ENCODE measurements at places on chromosomes 3 and 15. TPM values are rescaled to one million over a fixed set of nuclear protein-coding genes. Genes with fewer than 3 reads are reported as not detected.

Gene EXOSC7
- total RNA-seq, result 24.0 TPM

Gene SPPL2A
- total RNA-seq, result 52.9 TPM

Gene MASP1
- not detected for total RNA-seq

Gene STAB1
- not detected for total RNA-seq

Gene ANKUB1
- not detected for total RNA-seq

Gene SKOR1
- not detected for total RNA-seq

Gene GUCA1C
- not detected for total RNA-seq

DNA sequence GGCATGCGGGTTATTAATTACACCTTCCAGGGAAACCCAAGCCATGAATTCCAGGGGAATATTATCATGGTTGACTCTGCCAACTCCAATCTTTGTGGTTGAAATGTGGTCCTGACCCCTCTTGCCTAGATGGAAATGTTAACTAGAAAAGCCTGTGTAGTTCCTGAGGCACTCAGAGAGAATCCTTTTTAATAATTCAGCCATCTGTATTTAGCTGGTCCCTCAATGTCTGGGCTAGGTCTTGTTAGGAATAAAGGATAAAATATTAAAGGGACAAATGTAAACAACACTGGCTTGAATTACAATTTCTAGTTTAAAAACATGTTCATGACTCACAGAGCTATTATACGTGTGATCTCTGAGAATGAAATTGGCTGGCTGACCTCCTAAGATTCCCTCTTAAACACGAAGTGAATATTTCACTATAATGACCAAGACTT is 435.2 kb upstream of the SUCLG2 start:
- peak; percentile 95 for DNase-seq

GRCh38 chr15:51193526-51193925 is 98.8 kb upstream of the TNFAIP8L3 start:
- no peak for DNase-seq

DNA sequence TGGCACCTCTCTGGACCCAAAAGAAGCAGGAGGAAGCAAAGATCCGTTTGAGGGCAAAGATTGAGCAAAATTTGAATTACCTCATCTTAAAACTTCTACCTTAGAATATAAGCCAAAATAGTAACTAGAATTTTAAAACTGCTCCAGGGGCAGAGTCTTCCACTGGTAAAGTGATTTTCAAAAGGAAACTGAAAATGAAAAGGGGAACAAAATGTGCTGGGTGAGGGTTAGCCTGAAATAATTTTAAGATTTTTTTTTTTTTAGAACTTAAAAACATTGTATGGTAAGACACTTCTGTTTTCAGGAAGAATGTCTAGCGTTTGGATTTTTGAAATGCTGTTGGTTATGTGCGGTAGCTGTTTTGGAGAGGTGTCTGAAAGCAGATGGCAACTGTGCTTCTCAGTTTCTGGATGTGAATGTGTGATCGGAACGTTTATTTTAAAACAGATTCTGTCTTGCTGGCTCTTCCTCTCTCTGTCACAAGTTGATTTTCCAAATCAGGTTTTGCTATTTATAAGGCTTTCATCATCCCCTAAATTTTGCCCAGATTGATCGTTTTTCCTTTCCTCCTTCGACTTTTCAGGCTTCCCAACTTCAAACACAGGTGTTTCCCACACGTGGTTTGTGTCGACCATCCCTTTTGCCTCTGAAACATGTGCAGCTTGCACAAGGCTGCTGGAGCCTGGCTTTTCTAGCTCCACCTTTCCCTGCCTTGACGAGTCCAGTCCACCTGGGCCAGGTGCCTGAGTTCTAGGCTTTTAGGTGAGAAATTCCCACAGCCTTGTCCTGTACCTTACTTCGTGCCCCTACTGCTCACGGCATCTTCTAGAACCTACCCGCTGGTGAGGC is 3.3 kb downstream of the LRRK1 start:
- DNase-seq, result no peak

DNA sequence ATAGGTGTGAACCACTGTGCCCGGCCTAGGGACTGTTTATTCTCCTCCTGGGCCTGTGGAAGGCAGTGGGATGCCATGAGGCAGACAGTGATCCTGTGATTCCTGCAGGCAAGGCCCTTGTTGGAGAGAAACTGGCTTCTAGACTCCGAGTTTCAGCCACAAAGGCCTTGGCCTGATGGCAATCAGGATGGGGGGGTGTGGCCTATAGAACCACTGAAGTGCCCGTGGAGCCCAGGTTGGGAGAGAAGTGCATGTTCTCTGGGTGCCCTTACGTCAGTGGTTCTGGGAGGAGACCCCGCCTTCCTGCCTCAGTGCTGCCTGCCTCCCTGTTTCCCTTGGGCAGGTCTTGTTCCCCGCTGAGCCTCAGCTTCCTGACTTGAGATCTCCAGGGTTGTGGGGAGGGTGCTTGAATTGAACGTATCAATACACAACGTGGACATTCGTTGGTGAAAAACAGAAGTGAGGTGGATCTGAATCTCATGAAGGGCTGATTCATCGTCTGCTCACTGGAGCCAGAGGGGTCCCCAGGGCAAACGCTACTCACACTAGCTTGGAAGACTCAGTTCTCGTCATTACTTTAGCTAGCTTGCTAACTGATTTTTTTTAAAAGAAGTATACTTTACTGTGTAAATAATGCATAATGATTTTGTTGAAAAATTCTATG is 31.8 kb downstream of the IRAK2 start:
- DNase-seq, result no peak

DNA sequence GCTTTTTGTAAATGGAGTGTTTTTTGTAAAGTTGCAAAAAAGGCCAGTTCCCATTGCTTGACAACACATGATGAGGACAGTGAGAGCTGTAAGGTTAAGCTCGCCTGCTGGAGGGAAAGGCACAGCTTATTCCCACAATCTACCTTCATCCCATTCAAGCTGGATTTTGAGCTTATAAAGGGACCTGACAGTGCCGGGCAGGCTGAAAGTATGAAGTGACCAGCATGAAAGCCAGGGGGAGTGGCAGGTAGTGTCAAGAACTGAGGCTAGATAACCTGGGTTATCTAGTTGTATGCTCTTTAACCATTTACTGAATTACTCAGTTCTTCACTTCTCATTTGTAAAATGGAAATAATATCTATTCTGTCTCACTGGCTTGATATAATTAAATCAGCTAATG is 52.3 kb upstream of the KPNA4 start:
- no peak for DNase-seq

- DNase-seq, result no peak
Measured at GRCh38 chr3:32872487-32873382, 54.9 kb downstream of the TRIM71 start.

GRCh38 chr15:61994216-61994615 is 66.0 kb downstream of the VPS13C start:
- no peak for DNase-seq

DNA sequence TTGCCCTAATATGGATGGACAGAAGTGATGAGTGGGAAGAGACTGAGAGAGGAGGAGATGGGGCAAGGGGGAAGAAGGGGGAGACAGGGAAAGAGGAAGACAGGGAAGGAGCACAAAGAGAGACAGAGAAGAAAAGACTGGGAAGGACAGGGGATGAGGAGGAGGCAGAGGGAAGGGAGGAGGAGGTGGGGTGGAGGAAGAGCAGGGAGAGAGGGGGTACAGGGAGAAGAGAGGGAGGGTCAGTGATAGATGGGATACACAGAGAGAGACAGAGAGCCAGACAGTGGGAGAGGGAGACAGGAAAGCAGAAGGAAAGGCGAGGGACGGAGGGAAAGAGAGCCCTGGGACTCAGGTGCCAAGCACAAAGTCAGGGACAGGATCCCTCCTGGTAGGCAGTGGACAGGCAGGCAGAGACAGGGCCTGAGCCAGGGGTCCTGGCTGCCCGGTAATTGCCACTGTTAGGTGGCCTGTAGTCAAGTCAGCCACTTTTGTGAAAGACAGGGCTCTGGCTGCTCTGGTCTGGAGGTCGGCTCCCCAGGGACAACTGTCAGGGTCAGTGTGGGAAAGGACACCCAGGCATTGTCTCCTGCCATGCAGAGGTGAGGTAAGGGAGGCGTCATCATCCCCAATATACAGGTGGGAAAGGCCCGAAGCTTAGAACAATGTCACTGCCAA is 9.8 kb downstream of the VILL start:
- no peak for DNase-seq

DNA sequence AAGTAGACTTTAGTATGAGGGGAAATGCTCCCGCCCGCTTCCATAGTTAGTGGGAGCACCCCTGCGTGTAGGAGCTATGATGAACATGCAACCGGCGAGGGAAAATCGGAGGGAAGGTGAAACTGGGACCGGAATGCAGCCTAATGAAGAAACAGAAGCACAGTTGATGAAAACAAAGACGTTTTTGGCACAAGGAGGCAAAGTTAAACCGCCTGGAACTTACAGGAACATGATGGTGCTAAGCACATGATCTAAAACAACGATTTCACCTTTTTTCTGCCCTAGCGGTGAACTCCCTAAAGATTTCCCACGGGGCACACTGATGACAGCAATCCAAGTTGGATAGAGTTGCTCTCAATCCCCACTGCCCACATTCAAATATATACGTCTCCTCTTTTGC is 49.4 kb upstream of the SPATA12 start:
- DNase-seq, result no peak

GRCh38 chr3:59540241-59540640 is 490.4 kb upstream of the CFAP20DC start:
- DNase-seq, result no peak

DNA sequence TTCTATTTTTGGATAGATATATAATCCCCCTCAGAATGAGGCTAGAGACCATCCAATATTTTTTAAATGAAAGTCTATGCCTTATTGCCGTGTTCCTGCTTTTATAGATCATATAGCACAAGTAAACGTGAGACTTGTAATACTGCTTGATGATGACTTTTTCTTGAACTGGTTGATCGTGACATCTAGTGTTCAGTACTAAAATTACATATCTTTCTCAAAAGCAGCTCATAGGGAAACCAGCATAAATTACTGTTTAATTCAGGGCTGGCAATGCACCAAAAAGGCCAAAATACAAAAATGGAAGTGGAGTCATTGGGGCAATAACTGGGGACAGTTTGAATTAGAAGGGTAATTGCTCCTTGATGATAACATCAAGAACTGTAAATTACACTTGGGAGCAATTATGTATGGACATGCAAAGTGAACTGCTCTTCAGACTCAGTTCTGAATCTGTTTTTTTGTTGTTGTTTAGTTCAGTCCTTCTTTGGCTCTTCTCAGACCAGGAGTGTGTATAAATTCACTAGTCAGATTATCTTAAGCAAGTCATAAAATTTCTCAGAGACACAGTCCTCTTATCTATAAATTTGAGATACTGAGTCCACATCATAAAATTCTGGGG is 325.3 kb downstream of the THSD4 start:
- peak; percentile 43 for DNase-seq
